ENCODE measurements at places on chromosomes 2 and 18.

GRCh38 chr2:200353120-200353519, 46.6 kb downstream of the SPATS2L start:
- DNase-seq = no peak

DNA sequence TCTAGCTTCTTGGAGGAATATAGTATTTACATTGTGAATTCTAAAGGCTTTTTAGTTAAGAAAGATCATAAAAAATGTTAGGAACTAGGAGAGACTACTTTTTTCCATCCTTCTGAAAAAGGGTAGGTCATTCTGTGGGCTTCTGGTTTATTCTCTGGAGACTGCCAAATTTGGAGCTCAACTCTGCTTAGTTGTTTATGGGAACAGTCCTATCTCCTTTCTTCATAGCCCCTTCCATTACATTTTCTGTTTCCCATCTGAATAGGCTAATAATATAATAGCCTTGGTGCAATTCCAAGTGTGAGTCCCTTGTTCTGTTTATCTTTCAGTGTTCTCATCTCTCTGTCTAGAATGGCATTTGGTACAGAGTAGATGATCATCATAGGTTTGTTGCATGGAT, 15.6 kb downstream of the LAMA3 start:
- DNase-seq = no peak

DNA sequence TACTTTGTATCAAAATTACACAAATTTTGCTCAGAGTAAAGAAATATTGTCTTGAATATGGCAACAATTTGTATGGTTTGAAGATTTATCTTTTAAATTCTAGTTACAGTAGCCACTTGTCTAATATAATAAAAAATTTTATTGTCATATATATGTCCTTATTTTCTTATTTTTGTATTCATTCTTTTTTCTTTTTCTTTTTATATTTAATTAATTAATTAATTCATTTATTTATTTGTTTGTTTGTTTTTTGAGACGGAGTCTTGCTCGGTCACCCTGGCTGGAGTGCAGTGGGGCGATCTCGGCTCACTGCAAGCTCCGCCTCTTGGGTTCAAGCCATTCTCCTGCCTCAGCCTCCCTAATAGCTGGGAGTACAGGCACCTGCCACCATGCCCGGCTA, 3.7 kb upstream of the CDH19 start:
- DNase-seq = no peak

GRCh38 chr2:101961338-101962191, 30.2 kb upstream of the IL1R2 start:
- no peak for DNase-seq

- no peak for DNase-seq
These were observed 34.6 kb upstream of the C2orf15 start for GRCh38 chr2:99106913-99107312.

- DNase-seq = peak; percentile 45
These were observed 1.4 kb downstream of the FAM117B start for GRCh38 chr2:202636213-202636513.

GRCh38 chr2:46814160-46814961, 101.2 kb downstream of the MCFD2 start:
- DNase-seq = no peak

GRCh38 chr2:69214898-69215297, 172.1 kb downstream of the GFPT1 start:
- DNase-seq = no peak

DNA sequence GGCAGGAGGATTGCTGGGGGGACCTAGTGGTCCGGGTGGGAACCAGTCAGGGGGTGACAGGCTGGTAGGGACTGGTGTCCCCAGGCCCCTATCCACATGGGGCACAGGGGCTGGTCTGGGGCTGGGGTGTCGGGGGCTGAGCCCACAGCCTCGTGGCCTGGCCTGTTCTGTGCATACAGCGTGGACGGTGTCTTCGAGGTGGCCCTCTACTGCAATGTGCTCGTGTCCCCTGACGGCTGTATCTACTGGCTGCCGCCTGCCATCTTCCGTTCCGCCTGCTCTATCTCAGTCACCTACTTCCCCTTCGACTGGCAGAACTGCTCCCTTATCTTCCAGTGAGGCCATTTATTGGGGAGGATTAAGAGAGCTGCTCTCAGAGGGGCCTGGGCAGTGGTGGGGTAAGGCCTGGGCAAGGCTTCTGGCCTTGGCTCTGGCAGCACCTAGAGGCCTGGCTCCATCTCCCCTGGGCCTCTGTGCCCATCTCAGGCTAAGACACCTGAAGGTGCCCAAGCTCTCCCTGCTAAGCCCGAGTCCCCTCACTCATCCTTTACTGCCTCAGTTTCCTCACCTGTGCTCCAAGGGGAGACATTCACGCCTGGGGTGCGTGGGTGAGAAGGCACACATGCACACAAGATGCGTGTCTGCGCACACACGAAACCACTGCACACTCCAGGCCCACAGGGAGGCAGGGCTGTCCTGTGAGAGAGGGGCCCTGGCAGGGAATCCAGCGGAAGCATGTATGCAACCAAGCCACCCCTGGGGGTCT, 1.9 kb downstream of the CHRNG start:
- DNase-seq = no peak

DNA sequence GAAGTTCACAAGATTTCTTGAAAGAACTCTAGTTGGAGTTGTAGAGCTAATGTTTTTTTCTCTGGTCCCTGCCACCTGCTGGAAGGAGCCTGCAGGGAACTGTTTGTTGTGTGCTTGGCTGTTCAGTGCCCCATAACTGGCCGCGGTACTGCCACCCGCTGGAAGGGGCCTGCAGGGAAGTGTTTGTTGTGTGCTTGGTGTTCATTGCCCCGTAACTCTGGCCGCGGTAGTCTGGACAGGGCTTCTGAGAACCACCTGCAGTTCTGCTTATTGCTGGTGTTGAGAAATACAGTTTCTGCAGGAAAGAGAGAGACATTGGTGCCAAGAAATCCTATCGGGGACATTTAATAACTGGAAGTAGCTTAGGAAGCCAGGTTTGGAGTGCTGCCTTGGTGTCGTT, 58.1 kb downstream of the AGAP1 start:
- DNase-seq = peak; percentile 42

GRCh38 chr2:138620431-138620830, 118.9 kb downstream of the SPOPL start:
- DNase-seq = no peak

- no peak for DNase-seq
These were observed 286.5 kb downstream of the LPIN1 start for GRCh38 chr2:12032975-12033374.

GRCh38 chr2:188320861-188321260, 29.2 kb downstream of the GULP1 start:
- no peak for DNase-seq

DNA sequence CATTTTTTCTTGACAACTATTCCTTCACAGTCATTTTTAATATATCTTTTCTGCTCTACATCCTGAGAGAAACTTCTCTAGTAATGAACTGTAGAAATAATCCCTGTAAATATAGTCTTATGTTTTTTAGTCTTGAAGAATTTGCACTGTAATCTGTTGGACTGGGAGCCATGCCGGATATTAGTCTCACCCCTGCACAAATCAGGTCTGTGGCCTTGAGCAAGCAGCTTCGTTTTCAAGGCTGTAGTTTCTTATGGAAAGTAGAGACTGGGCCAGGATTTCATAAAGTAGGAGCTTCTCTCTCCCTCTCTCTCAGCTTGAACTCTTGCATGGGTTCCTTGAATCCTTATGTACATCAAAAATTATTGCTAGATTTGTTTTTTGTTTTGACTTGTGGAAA, 8.7 kb downstream of the FARP2 start:
- no peak for DNase-seq

DNA sequence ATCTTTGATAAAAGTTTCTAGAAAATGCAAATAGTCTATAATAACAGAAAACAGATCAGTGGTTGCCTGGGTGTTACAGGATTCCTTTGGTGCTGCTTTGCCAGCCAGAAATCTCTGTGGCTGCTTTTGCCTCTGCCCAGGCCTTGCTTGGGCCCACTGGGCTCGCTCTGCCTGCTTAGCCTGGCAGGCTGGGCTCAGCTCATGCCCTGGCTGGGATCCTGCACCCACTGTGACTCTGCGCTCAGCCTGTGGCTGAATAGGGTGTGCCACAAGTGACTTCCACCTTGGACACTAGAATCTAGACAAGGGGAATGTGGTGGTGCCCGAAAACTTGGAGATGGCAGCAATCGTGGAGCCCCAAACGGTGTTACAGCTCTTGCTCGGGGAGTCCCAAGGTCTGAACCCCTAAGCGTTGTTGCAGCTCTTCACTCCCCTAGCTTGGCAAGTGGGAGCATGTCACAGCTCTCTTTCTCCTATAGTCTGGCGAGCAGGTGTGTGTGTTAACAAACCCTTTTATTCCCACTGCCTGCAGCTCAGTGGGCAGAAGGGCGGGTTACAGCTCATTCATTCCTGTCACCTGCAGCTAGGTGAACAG, 50.9 kb downstream of the FBXO48 start:
- DNase-seq = no peak

DNA sequence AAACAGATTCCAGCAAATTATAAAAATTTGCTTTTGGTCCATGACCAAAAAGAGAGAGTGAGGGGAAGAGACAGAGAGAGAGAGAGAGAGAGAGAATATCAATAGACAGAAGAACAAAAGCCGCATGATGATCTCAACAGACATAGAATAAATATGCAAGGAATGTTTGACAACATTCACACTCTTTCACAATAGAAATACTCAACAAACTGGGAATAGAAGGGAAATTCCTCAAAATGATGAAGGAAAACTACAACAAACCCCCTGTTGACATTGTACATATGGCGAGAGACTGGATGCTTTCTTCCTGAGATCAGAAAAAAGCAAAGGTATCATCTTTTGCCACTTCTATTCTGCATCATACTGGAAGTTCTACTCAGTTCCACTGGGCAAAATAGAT, 309.7 kb downstream of the RAD51AP2 start:
- no peak for DNase-seq

GRCh38 chr2:67671464-67672450, 274.6 kb downstream of the ETAA1 start:
- DNase-seq = no peak

DNA sequence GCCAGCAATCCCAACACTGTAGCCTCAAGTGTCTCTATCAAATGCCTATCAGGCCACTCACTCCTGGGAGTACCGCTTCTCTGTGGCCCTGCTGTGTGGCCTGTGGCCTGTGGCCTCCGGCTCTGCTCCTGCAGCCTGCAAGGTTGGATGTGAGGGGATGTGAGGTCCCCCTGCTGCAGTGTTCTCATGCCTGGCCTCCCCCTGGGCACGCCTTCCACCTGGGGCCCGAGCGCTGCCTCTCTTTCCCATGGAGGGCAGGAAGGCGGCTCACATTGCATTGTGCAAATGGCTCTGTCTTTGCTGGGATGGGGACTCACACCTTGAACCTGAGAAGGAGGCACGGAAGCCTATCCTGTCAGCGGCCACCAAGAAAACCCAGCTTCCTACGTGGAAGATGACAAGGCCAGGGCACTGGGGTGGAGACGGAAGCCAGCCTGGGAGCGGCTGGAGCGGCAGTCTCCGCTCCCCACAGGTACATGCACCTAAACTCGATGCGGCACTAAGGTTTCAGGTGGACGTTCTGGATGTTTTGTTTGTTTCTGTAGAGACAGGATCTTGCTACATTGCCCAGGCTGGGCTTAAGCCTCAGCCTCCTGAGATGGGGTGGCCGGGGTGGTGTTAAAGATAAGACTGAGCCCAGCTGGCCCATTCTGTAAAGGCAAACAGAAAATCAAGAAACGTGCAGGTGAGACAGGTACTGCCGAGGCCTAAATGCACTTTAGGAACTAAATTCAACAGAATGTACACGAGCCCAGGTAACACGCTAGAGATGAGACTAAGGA, 140.1 kb downstream of the HDAC4 start:
- DNase-seq = no peak

- DNase-seq = no peak
These were observed 33.5 kb downstream of the BARD1 start for GRCh38 chr2:214775971-214776370.

GRCh38 chr2:173075056-173075780, 428 bp upstream of the MAP3K20 start:
- DNase-seq = no peak

GRCh38 chr2:220034426-220035130, 407.1 kb downstream of the SLC4A3 start:
- no peak for DNase-seq

DNA sequence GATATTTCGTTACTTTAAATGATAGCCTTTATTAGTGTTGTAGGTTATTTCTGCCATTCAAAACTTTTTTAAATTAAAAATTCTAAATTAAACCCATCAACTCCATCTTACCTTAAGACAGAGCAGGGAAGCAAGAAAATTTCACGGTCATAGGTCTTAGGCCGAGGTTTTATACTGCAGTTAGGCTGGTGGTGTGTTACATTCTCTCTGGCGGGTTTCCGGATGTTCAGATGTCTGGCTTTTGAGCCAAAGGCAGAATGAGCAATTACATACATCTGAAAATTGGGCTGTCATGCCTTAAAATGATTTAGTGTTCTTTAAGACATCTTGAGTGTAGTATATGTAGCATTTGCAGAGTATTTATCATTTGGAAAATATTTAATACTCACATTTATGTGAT, 27.9 kb downstream of the GLS start:
- no peak for DNase-seq

DNA sequence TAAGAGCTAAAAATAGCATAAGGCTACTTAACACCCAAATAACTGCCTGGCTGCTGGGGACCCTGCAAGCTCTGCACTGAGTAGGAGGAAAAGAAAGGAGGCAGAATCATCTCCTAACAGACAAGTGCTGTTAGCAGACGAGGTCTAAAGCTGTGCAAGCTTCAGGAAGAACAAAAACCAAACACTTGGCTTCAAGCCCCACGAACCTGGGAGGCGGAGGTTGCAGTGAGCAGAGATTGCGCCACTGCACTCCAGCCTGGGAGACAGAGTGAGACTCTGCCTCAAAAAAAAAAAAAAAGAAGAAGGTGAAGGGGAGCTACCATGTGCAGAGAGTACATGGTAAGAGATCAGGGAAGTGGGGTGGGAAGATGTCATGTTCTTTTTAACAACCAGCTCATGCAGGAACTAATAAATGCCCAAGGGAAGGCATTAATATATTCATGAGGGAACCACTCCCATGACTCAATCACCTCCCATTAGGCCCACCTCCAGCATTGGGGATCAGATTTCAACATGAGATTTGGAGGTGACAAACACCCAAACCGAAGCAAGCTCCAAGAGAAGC, 28.8 kb upstream of the INO80C start:
- peak; percentile 3 for DNase-seq

DNA sequence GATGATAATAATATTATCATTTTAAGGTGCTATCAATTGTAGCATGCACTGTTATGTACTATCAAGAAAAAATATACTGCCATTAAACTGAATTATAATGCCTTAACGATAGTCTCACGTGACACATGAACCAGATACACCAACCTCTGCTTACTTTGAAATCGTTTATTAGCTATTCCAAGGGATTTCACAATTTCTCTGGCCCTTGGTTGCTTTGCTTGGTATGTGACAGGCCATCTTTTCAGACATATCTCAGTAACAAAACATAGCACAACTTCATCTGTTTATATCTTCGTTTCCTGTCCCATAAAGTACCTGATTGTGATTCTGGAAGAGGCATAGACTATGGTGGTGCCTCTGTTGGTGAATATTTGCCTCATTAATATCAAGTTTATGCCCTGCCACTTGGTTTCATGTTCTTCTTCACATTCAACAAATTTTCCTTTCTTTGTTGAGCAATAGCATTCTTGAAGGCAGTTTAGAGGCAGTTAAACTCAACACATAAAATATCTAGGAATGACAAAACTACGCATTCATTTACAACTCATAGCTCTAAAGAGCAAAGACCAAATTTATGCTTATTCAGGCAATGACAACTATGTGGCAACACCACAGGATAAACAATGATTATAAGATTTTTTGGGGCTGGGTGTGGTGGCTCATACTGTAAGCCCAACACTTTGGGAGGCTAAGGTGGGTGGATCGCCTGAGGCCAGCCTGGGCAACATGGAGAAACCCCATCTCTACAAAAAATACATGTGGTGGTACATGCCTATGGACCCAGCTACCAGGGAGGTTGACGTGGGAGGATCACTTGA, 84.3 kb downstream of the MCFD2 start:
- DNase-seq = no peak
